ENCODE measurements at places on chromosomes 5 and 9. TPM values are rescaled to one million over a fixed set of nuclear protein-coding genes. Genes with fewer than 3 reads are reported as not detected.

- no peak for DNase-seq
These were observed 1050.2 kb downstream of the CDH12 start for GRCh38 chr5:21802869-21803490.

GRCh38 chr5:19928562-19929421 lies 59.2 kb downstream of the CDH18 start:
- no peak for DNase-seq

GRCh38 chr5:175847503-175847902 lies 23.9 kb upstream of the CPLX2 start:
- DNase-seq: no peak

- DNase-seq: no peak
These were observed 42.2 kb downstream of the COL5A1 start for GRCh38 chr9:134683714-134684374.

Gene LOX
- total RNA-seq: 25.2 TPM

- DNase-seq: no peak
These were observed 10.1 kb downstream of the RNU6ATAC start for GRCh38 chr9:134154262-134154701.

DNA sequence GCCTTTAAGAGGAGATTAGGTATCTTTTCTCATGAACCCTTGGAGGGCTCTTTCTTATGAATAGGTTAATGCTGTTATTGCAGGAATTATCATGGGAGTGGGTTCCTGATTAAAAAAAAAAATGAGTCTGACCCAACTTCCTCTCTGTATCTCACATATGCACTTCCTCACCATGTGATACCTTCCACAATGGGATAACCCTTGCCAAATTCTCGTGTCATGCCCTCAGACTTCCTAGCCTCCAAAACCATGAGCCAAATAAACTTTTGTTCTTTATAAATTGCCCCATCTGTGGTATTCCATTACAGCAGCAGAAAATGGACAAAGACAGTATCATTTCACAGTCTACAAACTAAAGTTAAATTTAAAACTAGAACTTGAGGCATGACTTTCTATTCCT lies 1.0 kb downstream of the OR1B1 start:
- peak; percentile 20 for DNase-seq

GRCh38 chr5:150329038-150329437 lies 26.3 kb upstream of the ARSI start:
- DNase-seq: no peak

Gene IL4
- not detected for total RNA-seq

Gene CPLANE1
- 7.9 TPM for total RNA-seq

Gene SLC28A3
- 0.63 TPM for total RNA-seq

Gene YIPF5
- 34.9 TPM for total RNA-seq

GRCh38 chr5:56168066-56168478 lies 65.1 kb downstream of the ANKRD55 start:
- no peak for DNase-seq

Gene FOXD4L3
- 0.13 TPM for total RNA-seq

DNA sequence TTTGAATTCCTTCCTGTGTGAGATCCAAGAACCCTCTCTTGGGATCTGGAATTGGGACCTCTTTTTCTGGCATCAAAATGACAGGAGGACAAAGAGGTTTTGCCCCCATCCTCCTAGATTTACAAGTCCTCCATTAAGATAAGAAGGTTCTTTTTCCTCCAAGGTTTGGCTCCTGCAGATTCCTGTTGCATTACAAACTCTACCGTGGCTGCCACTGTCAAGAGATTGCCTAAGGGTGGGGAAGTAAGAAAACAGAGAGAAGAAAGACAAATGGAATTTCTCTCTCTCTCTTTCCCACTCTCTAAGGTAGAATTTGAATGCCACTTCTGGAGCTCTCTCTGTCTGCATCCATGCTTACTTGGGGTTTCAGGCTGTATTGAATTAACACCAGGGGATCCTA lies 12.0 kb upstream of the SVEP1 start:
- no peak for DNase-seq

DNA sequence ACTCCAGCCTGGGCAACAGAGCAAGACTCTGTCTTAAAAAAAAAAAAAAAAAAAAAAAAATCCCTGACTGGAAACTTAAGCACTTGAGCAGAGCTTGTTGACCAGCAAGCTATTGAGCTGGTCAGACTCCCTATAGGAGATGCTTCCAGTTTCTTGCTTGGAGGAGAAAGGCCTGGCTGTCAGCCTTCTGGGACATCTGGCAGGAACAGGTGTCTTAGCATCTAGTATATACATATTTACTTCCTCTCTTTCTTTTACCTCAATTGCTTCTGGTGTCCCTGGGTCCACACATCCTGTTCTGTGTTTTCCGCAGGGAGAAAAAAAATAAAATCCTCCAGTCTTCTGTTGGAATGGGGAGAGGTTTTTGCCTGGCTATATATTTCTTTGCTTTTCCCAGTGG lies 60.1 kb downstream of the PRKACG start:
- DNase-seq: no peak

Gene PCDHB13
- 5.3 TPM for total RNA-seq

- DNase-seq: no peak
These were observed 28.8 kb downstream of the GCNT4 start for GRCh38 chr5:75023368-75024159.

- DNase-seq: no peak
These were observed 389.2 kb upstream of the FTMT start for GRCh38 chr5:121462441-121462840.

DNA sequence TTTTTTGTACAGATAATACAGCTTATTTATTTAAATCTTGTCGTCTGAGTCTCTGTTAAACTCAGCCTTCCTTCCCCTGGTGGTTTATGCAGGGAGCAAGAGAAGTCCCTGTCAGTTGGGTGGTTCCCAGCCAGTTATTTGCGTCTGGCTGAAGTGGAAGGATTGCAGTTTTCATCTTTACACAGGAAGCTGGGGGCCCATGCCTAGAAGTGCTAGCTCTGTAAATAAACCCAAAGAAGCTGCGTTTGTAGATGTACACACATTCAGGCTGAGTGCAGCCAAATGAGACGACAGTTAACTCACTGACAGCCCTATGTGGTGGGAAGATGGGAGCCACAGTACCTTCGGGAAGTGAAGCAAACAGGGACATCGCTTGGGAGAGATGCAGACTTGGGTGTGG lies 122.1 kb downstream of the SAXO1 start:
- DNase-seq: no peak

GRCh38 chr5:58912116-58912515 lies 329.2 kb downstream of the RAB3C start:
- no peak for DNase-seq

- no peak for DNase-seq
These were observed 12.1 kb downstream of the SEMA5A start for GRCh38 chr5:9533562-9534364.

GRCh38 chr5:167949435-167949834 lies 342.0 kb upstream of the WWC1 start:
- DNase-seq: no peak

Gene CLIC3
- total RNA-seq: 2.6 TPM

- DNase-seq: no peak
These were observed 24.9 kb downstream of the SNX24 start for GRCh38 chr5:122870219-122870856.

Gene DMRT3
- total RNA-seq: not detected

DNA sequence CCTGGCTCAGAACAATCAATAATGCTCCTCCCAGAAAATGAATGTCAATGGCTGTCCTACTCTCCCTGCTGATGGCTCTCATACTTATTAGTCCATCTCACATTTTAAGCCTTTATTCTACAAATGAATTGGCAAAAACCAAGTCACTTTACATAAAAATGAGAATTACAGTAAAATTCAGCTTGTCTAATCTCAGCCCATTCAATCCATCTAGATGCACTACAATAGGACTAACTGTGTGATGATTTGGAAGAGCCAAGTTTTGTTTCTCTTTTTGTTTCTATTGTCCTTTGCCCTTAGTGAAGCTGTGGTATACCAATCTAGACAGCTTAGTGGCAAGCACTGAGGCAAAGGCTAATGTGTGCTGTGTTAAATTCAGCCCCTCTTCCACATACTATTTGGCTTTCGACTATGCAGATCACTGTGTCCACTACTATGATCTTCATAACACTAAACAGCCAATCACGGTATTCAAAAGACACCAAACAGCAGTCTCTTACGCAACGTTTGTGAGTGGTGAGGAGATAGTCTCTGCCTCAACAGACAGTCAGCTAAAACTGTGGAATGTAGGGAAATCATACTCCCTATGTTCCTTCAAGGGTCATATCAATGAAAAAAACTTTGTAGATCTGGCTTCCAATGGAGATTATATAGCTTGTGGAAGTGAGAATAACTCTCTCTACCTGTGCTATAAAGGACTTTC lies 140.8 kb upstream of the ZNF462 start:
- no peak for DNase-seq

- DNase-seq: no peak
These were observed 50.1 kb downstream of the MACROH2A1 start for GRCh38 chr5:135348918-135349317.

- peak; percentile 67 for DNase-seq
These were observed 41.3 kb upstream of the ORM1 start for GRCh38 chr9:114281473-114282103.

DNA sequence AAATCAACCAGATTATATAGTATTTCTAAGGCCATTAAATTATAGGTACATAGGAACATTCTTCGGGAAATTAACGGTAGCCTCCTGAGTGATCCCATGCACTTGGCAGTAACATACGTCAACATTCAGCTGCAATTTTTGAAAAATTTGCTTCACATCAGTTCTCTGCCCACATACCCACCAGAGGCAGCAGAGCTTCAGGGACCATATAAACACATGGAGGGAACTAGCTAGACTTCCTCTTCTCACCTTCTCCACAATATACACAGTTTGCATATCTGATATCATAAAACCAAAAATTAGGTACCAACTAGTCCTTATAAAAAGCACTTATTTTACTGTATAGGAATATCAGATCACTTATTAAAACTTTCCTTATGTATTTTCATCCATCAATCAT lies 4.8 kb downstream of the PSIP1 start:
- DNase-seq: no peak

GRCh38 chr9:82513242-82513751 lies 524.7 kb downstream of the SPATA31D1 start:
- DNase-seq: no peak

DNA sequence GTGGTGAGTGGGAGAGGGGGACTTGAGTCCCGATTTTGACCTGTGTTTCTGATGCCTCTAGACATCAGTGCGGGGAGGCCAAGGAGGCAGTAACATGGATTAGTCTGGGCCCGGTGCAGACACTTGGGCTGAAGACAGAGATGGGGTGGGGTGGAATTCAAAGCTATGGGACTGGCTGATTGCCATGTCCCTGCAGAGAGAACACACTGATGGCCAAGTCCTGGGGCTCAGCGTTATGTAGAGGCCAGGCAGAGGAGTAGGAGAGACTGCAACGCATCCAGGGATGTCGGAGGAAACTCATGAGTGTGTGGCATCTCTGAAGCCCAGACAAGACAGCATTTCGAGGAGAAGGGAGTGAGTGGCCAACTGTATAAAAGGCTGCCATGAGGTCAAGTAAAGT lies 30.1 kb downstream of the PSD2 start:
- DNase-seq: no peak

Gene PHF24
- 0.32 TPM for total RNA-seq

DNA sequence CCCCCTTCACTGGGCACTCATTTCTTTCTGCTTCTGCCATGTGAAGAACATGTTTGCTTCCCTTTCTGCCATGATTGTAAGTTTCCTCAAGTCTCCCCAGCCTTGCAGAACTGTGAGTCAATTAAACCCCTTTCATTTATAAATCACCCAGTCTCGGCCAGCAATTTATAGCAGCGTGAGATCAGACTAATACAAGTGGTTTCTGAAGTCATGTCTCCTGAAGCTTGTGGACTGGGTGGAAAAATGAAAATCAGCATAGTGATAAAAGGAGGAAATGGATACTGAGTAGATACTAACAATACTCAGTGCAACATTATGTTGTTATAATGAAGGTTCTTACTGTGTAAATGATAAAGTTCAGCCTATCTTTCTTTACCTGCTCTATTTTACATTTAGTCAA lies 35.1 kb downstream of the NNT start:
- DNase-seq: no peak

- DNase-seq: no peak
These were observed 651.3 kb upstream of the MEF2C start for GRCh38 chr5:89534331-89534730.

- no peak for DNase-seq
These were observed 7.3 kb upstream of the TENT4A start for GRCh38 chr5:6705959-6706358.

DNA sequence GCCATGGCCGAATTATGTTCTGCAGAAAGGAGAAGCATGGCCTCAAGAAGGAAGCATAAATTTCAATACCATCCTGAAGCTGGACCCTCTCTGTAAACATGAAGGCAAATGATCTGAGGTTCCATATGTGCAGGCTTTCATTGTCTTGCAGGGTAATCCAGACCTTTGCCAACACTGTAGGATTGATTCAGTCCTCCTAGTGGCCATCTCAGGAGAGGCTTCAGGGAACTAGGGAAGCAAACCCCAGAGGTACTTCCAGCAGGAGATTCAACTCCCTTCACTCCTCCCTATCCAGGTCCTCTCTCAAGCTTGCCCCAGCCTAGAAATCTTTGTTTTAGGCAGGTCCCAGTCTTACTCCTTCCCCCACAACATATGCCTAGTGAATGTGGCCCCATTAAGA lies 99.3 kb upstream of the HCN1 start:
- DNase-seq: no peak

All from left cardiac atrium (tissue), 4 donors.